ENCODE measurements at places on chromosomes 1 and 21. TPM values are rescaled to one million over a fixed set of nuclear protein-coding genes. Genes with fewer than 3 reads are reported as not detected.

Gene SLC6A17
- total RNA-seq = 0.79 TPM

Gene MLLT11
- total RNA-seq = 4.5 TPM

Gene OR6N1
- total RNA-seq = not detected

Gene CYP4Z1
- not detected for total RNA-seq

Gene SH2D2A
- 0.13 TPM for total RNA-seq

Gene PTPN22
- total RNA-seq = 4.7 TPM

Gene LRRC7
- total RNA-seq = not detected

Gene CD84
- total RNA-seq = not detected

Data from smooth muscle cell of the pulmonary artery (primary cell).